ENCODE measurements at places on chromosomes 3 and 15. TPM values are rescaled to one million over a fixed set of nuclear protein-coding genes. Genes with fewer than 3 reads are reported as not detected.
A peak's percentile ranks its signal among the peaks of the same experiment; 100 is the strongest.

GRCh38 chr3:134809427-134810051, 14.5 kb downstream of the EPHB1 start:
- DNase-seq, result no peak

- no peak for DNase-seq
Measured at GRCh38 chr3:54008099-54008498, 114.3 kb upstream of the CACNA2D3 start.

CD86 gene
- total RNA-seq, result 0.27 TPM

ZBTB47 gene
- 5.9 TPM for total RNA-seq

DNA sequence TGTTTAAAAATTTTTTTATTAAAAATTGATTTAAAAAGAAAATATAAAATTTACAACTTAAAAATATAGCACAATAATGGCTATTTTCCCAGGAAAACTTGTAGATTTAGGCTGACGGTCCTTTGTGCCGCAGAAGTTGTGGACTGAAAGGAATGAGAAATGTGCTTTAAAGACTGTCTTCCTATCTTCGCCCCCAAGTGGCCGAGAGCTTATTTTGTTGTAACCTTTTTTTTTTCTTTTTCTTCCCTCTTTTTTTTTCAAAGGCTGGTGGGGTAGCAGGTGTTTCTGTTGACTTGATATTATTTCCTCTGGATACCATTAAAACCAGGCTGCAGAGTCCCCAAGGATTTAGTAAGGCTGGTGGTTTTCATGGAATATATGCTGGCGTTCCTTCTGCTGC, 15.5 kb downstream of the SLC25A26 start:
- peak; percentile 27 for DNase-seq

DNA sequence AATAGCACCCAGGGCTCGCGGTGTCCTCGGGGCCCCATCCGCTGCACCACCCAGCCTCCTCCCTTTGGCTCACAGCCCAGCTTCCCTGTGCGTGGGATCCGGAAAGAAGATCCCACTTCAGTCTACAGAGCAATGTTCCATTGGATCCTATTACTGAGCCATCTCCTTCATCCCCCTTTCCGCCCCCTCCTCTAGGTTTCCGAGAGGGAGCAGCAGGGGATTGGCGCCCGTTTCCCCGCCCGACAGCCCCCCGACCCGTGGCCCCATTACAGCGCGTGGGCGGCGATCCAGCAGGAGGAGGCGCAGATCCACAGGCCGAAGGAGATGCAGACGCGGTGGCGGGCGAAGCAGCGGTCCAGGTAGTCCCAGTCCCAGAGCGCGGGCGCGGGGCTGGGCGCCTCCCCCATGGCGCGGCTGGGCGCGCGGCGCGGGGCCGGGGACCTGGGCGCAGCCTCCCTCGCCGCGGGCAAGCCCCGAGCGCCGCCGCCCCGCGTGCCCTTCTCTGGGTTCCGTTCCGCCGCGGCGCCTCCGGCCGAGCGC, 340 bp downstream of the TMEM44 start:
- no peak for DNase-seq

DNA sequence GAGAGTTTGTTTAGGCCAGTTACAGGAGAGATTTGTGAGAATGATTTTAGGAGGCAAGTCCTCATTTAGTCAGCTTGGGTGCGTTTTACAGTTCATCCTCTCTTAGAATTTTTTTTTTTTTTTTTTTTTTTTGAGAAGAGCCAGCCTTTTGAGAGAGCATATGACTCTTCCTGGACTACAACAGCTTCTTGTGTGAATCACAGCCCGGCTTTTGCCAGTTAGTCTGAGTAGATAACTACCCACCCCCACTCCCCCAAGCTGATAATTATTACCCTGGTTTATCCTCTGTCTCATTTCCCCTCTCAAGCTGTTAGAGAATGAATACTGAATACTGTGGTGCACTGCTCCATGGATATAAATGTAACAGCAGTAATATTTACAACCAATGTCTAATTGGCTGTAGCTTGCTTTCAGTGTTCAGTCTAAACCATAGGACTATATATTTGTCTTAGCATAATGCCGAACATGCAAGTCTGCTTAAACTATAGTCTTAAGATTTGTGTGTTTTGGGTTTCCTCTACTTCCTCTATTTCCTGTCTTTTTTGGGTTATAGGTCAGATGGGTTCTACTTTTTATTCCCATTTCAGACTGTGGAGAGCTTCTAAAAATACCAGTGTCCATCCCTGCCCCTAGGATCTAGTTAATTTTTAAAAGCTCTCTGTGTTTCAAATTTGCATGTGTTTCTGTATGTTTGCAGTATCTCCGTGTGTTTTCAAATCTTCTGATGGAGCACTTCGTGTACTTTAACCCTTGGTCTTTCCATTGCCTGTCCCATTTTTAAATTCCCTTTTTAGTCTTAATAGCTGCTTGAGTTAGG, 8.0 kb downstream of the CHD2 start:
- peak; percentile 54 for DNase-seq

VWA5B2 gene
- under 0.01 TPM for total RNA-seq

PLAAT1 gene
- total RNA-seq, result under 0.01 TPM

KIF7 gene
- 13.2 TPM for total RNA-seq

GRCh38 chr15:44458429-44458828, 31.0 kb downstream of the CTDSPL2 start:
- DNase-seq, result no peak

GRCh38 chr3:133881492-133881891, 14.2 kb downstream of the RAB6B start:
- no peak for DNase-seq

HCLS1 gene
- total RNA-seq, result 63.0 TPM

DNA sequence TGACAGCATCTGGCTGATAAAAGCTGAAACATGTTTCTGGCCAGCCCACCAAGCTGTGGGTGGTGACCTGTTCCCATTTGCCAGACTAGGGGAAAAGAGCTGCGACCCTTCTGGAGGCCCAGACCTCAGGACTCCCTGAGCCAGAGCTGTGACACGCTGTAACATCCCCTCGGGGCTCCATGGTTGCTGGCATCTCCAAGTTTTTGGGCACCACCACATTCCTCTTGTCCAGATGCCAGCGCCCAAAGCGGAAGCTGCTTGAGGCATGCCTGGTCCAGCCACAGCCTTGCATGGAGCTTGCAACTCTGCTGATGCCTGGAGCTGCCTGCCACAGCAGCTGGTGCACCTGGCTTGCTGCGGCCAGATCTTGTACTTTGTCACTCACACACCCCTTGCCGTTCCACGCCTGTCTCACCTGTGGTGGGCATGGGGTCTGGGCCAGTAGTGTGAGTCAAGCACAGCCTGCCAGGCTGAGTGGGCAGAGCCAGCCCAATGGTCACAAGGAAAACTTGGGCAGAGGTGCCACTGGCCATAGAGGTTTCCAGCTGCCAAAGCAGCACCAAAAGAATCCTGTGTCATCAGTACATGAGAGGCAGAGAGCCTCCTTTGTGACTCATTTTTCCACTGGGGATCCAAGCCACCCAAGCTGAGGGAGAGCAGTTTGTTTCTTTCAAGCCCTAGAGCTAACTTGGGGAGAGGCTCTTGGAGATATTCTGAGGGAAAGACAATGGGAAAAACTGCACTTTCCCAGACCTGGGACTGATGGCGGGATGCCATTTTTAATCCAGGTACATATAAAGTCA, 45.7 kb upstream of the PTX3 start:
- DNase-seq, result no peak

DNA sequence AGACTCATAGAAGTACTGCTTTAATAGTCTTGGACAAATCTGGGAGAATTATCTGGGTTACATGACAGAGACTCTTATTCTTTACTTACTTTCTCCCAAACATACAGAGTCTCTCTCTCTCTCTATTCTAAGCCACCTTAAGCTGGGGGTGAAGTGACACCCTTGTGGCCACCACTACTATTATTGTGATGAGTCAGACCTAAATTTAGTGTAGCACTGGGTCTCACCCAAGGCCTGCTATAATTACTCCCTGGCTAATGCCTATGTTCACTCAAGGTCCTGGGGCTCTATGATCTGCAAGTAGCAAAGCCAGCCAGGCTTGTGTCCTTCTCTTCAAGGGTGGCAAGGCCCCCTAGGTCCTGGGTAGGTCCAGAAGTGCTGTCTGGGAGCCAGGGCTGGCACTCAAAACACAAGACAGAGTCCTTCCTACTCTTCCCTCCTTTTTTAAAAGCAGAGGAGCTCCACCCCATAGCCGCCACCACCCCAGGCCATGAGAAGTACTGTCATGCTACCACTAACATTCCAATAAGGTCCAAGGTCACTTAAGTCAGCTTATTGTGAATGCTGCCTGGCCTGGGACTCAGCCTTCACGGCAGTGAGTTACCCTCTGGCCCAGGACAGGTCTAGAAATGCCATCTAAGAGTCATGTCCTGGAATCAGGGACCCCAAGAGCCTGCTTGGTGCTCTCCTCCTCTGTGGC, 183.6 kb downstream of the POLQ start:
- DNase-seq, result no peak

GRCh38 chr15:23564821-23565394, 566 bp upstream of the MKRN3 start:
- DNase-seq, result no peak

DNA sequence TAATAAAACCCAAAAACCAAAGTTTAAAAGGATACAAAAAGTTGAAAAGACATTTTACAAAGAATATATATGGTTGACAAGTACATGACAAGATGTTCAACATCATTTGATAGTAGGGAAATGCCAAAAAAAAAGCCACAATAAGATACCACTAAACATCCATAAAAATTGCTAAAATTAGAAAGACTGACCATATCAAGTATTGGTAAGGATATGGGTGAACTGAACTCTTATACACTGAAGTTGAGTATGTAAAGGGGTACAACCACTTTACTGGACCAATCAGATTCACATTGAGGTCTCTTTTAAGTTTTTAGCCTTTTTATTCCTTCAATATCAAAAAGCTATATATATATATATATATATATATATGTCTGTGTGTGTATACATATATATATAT, 190.5 kb upstream of the P2RY1 start:
- DNase-seq, result no peak

DNA sequence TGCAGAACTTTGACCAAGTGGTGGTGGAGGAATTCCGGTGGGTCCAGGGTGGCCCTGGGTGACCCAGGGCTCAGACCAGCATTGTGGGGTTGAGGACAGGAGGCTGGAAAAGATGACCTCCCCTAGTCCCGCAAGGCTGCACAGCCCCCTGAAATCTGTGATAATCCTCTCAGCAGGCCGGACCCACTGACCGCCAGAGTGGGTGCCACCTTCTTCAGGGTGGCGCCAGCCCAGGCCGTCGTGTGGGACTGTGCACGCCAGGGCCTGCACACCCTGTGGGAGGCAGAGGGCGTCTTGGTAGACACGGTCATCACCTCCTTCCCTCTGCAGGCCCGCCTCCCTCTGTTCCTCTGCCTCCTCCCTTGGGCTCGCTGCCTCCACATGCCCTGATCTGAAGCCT, 137.7 kb downstream of the TBC1D2B start:
- no peak for DNase-seq

- DNase-seq, result no peak
Measured at GRCh38 chr3:125042725-125043406, 12.9 kb downstream of the HEG1 start.

DNA sequence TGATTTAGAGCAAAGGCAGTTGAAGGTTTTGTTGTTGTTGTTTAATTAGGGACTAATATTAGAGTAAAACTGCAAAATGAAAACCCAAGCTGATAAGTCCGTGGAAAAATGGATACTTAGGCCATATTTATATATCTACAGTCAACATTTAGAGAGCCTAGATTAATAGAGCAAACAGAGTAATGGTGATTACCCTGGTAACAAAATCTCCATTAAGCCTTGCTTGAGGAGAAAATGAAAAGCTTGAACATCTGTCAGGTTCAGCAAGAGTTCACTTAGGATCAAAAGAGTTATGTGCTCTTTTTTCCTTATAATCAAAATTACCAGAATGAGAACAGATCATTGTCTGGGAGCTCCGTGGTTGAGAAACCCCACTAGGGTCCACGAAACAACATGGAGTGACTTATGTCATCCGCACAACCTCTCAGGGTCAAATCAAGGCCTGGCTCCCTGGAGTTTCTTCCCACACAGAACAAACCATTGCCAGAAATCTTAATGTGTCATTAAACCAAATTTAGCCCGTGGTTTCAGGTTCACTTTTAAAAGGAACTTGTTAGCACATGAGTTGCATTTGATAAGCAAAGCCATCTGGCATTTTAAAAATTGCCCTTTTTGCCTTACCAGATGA, 381.2 kb downstream of the GABRB3 start:
- no peak for DNase-seq

PLSCR4 gene
- total RNA-seq, result 10.0 TPM

EPHB3 gene
- 0.54 TPM for total RNA-seq

- no peak for DNase-seq
Measured at GRCh38 chr15:75779504-75779903, 63.7 kb upstream of the UBE2Q2 start.

MYRIP gene
- total RNA-seq, result under 0.01 TPM

DNA sequence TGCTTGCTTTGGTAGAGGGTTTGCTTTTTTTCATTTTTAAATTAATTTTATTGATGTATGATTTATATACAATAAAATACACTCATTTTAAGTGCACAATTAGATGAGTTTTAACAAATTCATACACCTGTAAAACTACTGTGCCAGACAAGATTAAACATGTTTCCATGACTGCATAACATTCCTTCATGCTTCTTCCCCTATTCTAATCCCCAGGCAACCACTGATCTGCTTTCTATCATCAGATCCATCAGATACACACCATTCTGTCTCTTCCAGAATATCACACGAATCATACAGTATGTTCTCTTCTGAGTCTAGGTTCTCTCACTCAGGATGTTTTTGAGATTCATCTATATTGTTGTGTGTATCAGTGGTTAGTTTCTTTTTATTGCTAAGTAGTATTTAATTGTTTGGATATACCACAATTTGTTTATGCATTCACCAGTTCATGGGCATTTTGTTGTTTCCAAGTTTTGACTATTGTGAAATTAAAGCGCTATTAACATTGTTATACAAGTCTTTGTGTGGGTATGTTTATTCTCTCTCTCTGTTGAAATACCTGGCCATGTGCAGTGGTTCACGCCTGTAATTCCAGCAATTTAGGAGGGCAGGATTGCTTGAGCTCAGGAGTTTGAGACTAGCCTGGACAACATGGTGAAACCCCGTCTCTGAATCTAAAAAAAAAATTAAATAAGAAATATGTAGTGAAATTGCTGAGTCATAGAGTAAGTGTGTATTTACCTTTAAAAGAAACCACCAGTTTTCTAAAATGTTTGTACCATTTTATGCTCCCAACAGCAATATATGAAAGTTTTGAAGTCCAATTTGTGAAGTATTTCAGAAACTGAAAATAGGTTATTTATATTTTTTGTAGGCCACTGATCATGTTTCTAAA, 7.0 kb upstream of the TFG start:
- DNase-seq, result no peak

All from hematopoietic multipotent progenitor cell (in vitro differentiated cells).